Activated naive CD4-positive, alpha-beta T cell treated with anti-CD3 and anti-CD28 coated beads, Interleukin-2, amount 50 U/mL, for 16 hours (primary cell): ENCODE measurements at places on chromosomes 2 and 18.

GRCh38 chr2:38129987-38130386 is 54.0 kb upstream of the CYP1B1 start:
- DNase-seq, result no peak

DNA sequence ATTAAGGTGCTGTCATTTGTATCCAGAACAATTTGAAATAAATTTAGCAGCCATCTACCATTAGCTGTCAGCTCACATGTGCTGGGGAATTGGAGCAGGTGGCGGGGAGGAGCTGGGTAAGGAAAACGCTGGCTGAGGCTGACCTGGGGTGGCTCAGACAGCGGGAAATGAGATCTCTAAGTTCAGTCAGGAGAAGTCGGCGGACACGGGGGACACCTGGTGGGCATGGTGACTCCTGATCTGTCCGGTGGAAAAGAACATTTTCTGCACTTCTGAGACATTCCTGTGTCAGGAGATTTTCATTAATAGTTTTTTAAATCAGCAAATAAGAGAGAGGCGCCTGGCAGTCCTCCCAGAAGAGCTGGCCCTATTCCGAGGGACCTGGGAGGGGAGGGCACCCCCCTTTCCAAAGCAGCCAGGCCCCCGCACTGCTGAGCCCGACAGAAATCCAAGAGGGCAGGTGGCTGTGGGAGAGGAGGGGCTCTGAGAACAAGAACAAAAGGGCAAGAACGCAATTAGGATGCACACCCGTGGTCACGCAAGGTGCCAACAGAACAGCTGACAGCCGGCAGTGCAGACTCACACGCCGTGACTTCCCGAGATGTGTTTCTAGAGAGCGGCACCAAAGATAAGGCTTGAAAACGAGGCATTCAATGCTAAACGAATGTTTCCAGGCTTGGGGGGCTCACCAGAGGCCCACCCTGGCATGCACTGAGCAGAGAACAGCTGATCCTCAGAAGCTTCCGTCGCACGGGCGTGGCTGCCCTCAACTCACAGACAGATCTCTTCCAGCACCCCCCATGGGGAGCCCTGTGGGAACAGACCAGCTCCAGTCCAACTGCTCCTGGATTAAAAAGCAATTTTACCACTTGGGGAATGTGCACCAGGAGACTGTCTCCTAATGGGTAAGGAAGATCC is 26.4 kb downstream of the SLC66A2 start:
- DNase-seq, result no peak

- no peak for DNase-seq
Measured at GRCh38 chr2:20125164-20125563, 73.7 kb upstream of the LAPTM4A start.

DNA sequence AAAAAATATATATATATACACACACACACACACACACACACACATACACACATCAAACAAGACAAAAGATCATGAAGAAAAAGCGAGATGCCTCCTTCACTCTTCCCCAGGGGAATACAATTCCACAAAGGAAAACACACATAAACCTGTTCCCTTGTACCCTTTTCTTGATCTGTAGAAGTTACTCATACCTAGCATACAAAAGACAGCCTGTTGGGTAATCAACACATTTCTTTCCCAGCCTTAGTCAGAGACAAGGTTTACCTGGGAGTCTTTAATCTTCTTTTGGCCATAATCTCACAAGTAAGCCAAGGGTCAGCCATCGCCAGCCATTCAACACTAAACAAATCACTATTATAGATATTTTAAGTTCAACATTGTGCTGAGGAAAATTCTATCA is 407.0 kb downstream of the SUCLG1 start:
- no peak for DNase-seq

DNA sequence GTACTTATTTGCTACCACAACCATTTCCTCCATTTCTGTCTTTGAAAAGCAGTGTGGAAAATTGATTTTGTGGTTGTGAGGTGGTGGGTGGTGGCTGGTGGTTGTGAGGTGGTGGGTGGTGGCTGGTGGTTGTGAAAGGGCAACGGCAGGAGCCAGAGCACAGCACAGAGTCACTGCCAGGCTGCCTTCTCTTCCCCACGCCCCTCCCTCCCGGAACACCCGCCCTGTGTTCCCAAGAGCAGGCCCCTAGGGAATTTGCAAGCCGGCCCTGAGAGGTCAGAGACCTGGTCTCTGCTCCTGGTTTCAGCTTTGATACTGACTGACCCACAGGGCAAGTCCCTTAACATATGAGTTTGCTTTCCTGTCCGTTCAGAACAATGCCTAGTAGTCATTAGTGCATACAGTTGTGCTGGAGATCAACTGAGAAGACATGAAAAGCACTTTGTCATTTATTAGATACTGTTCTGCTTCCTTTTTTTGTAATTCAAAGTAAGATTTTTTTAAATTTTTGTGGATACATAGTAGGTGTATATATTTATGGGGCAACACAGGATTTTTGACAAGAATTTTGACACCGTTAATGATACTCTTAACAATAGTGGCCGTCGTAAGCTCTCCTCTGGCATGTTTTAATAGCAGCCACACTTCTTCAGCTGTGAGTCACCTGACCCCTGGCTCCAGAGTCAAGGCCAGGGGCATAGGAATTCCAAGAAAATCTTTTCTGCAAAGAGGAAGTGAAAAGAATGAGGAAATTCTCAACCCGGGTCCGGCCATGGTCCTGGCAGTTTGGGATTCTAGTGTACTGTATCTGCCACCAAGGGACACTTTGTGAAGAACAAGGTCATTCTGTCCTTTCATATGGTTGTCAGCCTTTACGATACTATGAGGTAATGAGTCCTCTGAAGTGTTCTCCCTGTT is 53.2 kb downstream of the ITGA6 start:
- DNase-seq, result no peak

DNA sequence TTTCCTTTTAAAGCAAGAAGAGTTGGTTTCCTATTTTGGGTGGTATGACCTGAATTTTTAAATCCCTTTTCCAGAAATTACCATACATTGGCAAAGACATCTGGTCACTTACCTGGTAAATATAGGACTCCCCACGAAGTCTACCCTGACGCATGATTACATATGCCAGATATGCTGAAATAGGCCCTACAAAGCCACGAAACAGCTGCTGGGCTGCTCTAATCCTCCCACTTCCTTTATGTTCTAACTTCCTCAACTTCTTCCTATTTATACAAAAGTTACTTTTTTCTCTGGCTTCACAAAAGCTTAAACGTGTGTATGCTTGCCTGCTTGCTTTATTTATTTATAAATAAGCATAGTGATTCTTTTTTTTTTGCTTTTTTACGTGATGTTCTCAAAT is 186.0 kb upstream of the EPHA4 start:
- no peak for DNase-seq

GRCh38 chr2:121919803-121920202 is 164.4 kb downstream of the TSN start:
- DNase-seq, result no peak

- no peak for DNase-seq
Measured at GRCh38 chr18:76458522-76459311, 36.3 kb downstream of the ZNF516 start.

GRCh38 chr2:232482301-232483238 is 5.1 kb downstream of the ECEL1 start:
- DNase-seq, result peak; percentile 6

DNA sequence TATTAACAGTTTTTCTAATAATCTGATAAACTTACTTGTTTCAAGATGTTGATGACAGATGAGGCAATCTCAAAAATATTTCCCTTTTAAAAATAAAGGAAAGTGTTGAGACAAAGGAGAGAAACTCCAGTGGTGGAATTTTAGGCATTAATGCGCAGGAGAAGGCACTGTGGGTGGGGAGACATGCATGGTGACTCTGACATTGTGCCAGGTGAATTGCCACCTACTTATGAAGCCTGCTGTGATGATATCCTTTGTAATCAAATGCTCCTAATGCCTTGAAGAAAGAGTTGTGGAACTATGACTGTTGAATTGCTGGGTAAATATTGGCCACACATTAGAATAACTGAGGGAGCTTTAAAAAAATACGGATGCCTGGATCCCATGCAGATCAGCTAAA is 101.4 kb downstream of the PLA2R1 start:
- no peak for DNase-seq

GRCh38 chr2:223618172-223619035 is 16.2 kb upstream of the SCG2 start:
- no peak for DNase-seq

- DNase-seq, result no peak
Measured at GRCh38 chr2:143903172-143903856, 616.6 kb downstream of the ZEB2 start.

DNA sequence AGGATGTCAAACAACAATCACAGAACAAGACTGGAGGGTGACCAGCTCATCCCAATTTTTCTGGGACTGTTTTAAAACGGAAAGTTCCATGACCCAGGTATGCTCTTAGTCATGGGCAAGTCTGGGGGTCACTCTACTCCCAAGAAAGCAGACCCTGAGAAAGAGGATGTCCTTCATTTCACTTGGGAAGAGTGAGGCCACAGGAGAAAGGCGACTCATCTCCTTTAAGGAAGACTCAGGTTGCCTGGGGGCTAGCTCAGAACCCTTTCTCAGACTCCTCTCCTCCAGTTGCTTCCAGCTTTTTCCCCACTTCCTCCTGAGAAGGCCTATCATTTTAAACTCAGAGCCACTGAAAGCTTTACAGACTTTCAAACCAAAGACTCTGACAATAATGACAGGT is 9.3 kb downstream of the RNF152 start:
- no peak for DNase-seq

- no peak for DNase-seq
Measured at GRCh38 chr18:3135536-3135935, 84.2 kb downstream of the MYOM1 start.

DNA sequence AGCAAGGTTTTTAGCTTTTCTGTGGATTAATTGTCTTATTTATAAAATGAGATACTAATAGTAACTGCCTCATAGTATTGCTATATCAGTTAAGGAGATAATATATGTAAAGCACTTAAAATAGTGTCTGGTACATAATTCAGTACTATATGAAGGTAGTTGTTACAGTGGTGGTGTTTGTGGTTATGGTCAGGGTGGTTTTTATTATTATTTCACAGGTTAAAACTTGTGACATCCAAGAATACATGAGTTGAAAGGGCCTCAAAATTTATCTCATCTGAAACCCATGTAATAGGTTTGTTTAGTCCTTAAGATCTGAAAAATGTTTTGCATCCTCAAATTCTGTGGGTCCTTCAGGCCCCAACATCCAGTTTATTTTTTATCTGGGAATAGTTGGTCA is 369.5 kb upstream of the LRATD1 start:
- DNase-seq, result no peak

DNA sequence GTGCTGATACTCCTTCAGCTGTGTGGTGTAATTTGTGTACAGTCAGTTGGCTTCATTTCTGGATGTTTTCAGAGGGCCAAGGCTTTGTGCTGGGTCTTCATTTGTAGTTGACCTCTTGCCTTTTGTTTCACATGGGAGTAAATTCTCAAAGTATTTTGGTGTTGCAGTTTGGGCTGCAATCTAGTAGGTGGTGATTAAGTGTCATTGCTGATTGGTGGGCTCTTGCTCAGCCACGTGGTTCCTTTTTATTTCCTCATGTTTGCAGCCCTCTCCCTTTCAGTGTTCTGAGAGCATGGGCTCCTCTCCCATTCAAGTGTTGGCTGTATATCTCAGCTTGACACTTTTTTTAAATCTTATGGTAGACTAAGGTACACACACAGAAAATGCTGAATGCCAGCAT is 96.8 kb downstream of the SNTG2 start:
- DNase-seq, result no peak

- DNase-seq, result no peak
Measured at GRCh38 chr2:122433123-122433754, 677.8 kb downstream of the TSN start.

- DNase-seq, result no peak
Measured at GRCh38 chr2:20120569-20121416, 69.4 kb upstream of the LAPTM4A start.

- DNase-seq, result no peak
Measured at GRCh38 chr2:200454927-200455801, 54.7 kb downstream of the KCTD18 start.

- DNase-seq, result no peak
Measured at GRCh38 chr2:165687426-165688002, 106.5 kb downstream of the GALNT3 start.

- DNase-seq, result no peak
Measured at GRCh38 chr2:212505586-212505985, 33.0 kb downstream of the ERBB4 start.

DNA sequence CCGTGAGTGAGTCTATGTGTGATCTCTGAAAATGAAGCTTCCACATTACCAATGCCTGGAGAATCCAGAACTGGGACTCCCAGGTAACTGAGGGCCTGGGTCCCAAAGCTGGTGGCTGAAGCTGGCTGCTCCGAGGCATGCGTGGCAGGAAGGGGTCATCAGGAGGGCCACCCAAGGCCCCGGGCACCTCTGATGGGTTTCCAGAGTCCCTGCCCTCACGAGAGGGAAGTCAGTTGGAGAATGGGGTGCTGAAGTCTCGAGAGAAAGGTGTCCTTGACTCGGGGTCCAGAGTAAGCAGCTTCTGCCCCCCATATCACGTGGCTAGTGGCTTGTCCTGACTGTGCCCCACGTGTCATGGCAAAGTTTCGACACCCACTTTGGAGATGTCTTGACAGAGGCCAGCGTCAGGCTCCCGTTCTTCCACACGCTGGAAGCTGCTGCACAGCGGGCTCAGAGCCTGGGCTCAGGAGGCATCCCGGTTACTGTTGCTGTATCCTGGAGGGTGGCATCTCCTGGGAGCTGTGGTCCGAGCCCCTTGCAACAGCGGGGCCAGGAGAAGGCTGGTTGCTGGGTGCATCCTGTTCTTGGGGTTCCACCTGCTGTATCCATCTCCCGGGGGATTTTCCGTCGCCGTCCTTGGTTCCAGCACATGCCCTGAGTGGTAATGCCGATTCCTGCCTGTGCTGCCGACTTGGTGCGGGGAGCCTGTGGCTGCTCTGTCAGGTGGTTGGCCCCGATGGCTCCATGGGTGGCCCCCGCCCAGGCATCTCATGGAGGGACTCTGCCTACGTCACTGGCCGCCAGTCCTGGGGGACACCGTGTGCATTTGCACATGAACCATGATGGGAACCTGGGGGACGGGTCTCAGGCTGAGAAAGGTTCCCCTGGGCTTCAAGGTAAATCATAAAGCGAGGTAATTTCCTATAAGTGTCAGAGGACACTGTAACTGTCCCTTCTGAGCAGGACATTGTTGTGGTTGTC is 183.3 kb upstream of the HDAC4 start:
- no peak for DNase-seq

DNA sequence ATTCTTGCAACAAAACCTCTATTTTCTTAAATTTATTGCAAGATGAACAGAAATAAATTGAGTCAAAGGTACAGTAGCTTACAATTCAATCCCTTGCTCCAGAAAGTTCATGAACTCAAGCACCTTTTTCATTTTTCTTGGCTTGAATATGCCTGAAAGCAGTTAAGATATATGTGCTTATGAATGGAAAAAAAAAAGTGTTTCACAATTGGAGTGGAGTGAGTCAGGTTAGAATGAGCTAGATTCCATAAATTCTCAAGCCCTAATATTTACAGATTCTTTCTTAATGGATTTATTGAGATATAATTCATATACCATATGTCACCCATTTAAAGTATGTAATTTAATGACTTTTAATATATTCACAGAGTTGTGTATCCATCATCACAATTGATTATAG is 39.6 kb upstream of the NEMP2 start:
- no peak for DNase-seq

DNA sequence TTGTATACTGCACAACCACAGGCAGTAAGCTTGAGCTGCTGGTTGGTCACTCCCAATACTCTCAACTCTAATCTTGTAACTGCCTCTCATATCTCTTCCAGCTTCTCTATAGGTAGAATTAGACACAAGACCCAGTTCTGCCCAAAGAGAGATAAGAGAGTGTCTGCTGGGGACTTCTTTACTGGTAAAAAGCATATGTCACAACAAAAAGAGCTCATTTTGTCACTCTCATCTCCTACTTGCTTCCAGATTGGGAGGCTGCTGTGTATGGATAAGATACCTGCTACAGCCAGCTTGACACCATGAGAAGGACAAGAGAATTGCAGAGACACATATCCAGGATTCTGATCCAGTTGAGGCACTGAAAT is 165.2 kb downstream of the PTH2R start:
- no peak for DNase-seq
